Keratinocyte (primary cell): ENCODE measurements at places on chromosomes 3 and 15. TPM values are rescaled to one million over a fixed set of nuclear protein-coding genes. Genes with fewer than 3 reads are reported as not detected.

GRCh38 chr15:92901995-92902394 is 1.9 kb downstream of the CHD2 start:
- DNase-seq = no peak

GRCh38 chr3:23330568-23330967 is 127.4 kb downstream of the UBE2E2 start:
- no peak for DNase-seq

- DNase-seq = no peak
These were observed 48.0 kb upstream of the C15orf39 start for GRCh38 chr15:75153565-75154276.

- no peak for DNase-seq
These were observed 265.7 kb downstream of the SUCLG2 start for GRCh38 chr3:67388738-67389137.

Gene SH3GL3
- 0.04 to 0.20 TPM (median 0.07 TPM) in 3 replicates for polyA plus RNA-seq

GRCh38 chr15:22890296-22890695 is 51.8 kb downstream of the NIPA2 start:
- no peak for DNase-seq

DNA sequence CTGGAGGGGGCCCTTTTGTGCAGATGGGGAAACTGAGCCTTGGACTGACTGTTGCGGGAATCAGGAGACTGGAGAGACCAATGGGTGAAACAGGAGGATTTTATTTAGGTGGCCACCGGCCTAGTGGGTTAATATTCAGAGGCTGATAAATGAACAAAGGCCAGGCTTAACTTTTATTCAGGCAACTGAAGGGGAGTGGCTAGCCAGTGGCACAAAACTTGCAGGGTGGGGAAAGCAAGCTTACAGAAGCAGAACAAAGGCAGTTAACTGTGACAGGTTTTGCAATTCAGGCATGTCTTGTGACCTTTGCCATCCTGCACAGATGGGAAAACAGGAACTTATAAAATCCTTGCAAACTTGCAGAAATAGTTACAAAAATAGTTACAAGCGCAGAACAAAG is 24.9 kb upstream of the ACAD9 start:
- DNase-seq = no peak

DNA sequence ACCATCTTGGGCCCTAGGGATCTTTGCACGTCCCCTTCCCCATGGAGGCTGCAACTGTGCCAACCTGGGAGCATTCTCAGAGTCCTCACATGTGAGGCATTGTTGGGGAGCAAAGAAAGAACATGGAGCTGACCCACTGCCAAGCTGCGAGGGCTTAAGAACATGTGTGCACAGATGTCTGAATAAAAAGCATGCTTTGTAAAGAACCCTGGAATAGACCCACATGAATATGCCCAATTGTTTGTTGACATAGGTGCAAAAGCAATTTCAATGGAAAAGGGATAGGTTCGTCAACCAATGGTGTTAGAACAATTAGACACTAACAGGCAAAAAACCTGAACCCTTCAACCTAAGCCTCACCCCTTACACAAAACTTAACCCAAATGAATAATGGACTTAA is 9.3 kb downstream of the PGPEP1L start:
- no peak for DNase-seq

DNA sequence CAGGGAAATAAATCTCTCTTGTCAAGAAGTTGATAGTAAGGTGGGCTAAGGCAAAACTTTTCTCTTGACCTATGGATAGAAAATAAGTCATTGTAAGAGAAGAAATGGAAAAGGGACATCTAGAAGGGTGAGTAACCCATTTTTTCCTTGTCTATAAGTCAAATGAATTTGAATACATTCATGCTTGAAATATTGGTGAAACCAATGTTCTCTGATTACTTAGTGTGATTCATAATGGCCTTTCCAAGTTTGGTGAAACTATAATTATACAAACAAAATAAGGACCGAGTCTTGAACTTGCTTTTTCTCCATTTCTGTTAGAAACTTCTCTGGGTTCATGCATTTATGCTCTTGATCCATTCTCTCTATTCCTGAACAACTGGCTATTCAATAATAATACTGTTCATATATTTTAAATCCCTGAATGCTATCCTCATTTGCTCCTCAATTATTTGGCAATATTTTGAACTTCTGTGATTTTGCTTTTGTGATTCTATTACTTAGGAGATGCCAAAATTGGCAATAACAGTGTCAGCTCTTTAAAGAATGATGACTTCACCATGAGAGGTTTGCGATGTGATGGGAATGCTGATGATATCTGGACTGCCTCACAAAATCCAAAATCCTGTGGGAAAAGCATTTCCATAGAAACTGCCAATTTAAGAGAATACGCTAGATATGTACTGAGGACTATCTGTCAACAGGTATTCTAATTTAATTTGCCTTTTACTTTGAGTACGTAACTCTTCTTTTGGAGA is 12.3 kb downstream of the P2RY12 start:
- DNase-seq = no peak

GRCh38 chr15:29451201-29451781 is 181.7 kb upstream of the NSMCE3 start:
- DNase-seq = no peak

DNA sequence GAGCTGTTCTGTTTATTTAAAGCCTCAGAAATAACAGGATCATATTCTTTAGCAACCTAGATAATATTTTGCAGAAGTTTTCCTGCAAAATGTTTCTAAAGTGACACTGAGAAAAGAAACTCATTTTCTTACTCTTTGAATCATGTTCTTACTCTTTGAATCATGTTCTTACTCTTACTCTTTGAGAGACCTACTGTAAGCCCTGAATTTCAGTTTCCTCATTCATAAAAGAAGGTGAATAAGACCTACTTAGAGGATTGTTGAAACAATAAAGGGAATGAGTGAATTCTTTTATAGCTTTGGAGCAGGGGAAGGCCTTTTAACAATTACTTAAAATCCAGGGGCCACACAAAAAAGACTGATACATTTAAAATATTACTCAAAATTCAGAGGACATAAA is 221.7 kb upstream of the CMC1 start:
- no peak for DNase-seq

Gene CELF6
- 0.04 to 0.12 TPM in 2 of 3 replicates, not detected in the other for polyA plus RNA-seq

- DNase-seq = no peak
These were observed 108.3 kb downstream of the P3H2 start for GRCh38 chr3:190012314-190012782.

- no peak for DNase-seq
These were observed 247.9 kb downstream of the ZMAT3 start for GRCh38 chr3:178823591-178824246.

Gene ADCY5
- polyA plus RNA-seq = 0.04 TPM in 1 of 3 replicates, not detected in the others
